ENCODE measurements at places on chromosomes 7 and 10. TPM values are rescaled to one million over a fixed set of nuclear protein-coding genes. Genes with fewer than 3 reads are reported as not detected.

DNA sequence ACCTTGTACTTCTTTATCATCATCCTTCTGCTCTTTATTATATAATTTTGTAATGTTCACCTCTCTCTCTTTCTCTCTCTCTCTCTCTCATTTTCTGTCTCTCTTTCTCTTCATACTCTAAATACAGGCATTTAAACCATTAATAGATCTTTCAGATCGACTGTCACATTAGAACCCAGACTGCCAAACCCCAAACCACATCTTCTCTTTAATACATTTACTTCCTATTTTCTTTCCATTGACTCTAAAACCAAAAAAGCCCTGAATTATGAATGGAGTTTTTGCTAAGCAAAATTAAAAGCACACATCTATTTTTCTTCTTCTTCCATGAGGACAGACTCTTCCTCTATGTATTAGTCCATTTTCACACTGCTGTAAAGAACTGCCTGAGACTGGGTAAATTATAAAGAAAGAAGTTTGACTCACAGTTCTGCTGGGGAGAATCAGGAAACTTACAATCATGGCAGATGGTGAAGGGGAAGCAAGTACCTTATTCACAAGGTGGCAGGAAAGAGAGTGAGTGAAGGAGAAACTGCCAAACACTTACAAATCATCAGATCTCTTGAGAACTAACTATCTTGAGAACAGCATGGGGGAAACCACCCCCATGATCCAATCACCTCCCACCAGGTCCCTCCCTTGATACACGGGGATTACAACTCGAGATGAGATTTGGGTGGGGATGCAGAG, 272.7 kb upstream of the MGMT start:
- no peak for DNase-seq

DNA sequence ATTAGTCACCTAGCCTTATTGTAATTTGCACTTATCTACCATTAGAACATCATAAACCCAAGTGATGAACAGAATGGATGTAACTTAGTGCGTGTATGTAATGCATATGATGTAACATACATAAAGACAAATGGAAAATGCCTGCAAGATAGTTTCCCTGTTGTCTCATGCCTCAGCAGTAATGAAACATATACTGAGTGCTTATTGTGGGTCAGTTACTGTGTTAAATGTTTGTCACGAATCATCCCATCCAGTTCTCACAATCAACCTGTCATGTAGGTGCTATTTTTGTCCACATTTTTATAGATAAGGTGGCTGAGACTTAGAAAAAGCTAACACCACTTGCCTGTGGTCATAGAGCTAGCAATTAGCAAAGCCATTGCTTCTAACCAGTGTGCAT, 350.8 kb downstream of the AUTS2 start:
- no peak for DNase-seq

AIMP2 gene
- polyA plus RNA-seq = 73.8 TPM

DNA sequence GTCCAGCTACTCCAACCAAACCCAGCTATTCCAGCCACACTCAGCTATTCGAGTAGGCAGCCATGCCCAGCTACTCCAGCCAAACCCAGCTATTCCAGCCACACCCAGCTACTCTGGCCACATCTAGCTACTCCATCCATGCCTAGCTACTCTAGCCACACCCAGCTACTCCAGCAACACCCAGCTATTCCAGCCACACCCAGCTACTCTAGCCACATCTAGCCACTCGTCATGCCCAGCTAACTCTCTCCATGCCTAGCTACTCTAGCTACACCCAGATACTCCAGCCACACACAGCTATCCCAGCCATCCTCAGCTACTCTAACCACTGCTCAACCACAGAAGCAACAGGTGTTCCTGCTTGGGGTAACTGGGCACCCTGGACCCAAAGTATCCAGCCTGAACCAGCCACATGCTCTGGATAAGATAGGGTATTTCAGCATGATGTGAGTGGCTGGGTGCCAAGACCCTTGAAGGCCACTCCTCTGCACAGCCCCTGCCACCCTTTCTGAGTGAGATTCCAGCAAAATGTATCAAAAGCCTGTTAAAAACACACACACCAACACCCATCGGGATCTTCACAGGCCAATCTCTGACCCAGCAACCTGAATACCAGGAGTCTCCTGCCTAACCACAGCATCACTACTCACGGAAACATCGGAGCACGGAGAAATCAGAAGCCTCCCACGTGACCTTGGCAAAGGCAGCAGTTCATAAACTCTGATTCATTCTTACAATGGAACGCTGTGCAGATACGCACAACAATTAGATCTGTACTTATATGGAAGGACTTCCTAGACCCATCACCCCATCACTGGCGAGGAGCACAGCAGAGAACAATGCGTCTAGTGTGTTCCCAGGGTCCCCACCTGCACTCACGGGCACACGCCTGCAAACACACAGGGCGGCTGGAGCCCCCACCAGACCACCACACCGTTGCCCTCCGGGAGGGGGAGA, 51.8 kb upstream of the DNAAF5 start:
- no peak for DNase-seq

- DNase-seq = no peak
These were observed 168.6 kb upstream of the CSTF2T start for GRCh38 chr10:51867956-51868355.

- DNase-seq = no peak
These were observed 376.1 kb upstream of the CHRM2 start for GRCh38 chr7:136492366-136492765.

GRCh38 chr7:2231992-2232765, 566 bp downstream of the MAD1L1 start:
- no peak for DNase-seq

DNA sequence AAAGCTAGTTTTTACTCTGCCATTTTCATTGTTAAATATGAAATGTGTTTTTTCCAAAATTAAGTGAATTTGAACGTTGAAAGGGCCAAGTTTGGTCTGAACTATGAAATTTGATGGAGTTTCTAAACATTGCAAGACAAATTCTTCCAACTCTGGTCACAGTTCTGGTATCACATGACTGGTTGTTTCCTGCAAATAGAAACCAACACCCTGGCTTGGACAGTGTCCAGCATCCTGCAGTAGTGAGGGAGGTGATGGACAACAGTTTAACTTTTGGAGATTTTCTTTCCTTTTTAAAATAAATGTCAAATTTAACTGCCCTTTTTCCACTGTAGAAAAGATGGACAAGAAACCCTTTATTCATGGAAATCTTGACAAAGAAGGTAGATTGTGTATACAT, 54.8 kb upstream of the AGBL3 start:
- peak; percentile 68 for DNase-seq

CYP26C1 gene
- polyA plus RNA-seq = not detected

GHITM gene
- polyA plus RNA-seq = 342 TPM

DNA sequence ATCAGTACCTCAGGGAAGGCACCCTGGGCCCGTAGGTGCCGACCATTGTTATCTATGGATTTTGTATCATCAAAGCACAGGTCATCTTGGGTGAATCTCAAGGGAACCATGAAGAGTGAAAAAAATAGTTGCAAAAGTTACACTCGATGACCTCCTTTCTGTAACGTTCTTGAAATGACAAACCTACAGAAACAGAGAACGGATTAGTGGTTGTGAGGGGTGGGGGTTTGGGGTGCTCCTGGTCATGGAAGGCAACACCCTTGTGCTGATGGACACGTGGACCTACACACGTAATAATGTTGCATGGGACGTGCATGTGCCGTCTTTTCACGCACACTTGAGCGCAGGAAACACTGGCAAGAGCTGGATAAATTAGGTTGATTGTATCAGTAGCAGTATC, 655.9 kb downstream of the SDK1 start:
- no peak for DNase-seq

- no peak for DNase-seq
These were observed 47.5 kb upstream of the KIF5B start for GRCh38 chr10:32103721-32104120.

STYXL1 gene
- polyA plus RNA-seq = 53.9 TPM

- no peak for DNase-seq
These were observed 127.3 kb downstream of the FAM204A start for GRCh38 chr10:118214776-118215175.

AKR1D1 gene
- not detected for polyA plus RNA-seq

- no peak for DNase-seq
These were observed 694.5 kb upstream of the PCDH15 start for GRCh38 chr10:55495555-55495954.

- DNase-seq = no peak
These were observed 54.5 kb downstream of the JAKMIP3 start for GRCh38 chr10:132120200-132120599.

BTBD16 gene
- 0.29 TPM for polyA plus RNA-seq

GRCh38 chr10:71134732-71135211, 77.6 kb upstream of the UNC5B start:
- DNase-seq = no peak

- DNase-seq = no peak
These were observed 104.2 kb upstream of the VWC2 start for GRCh38 chr7:49669285-49669684.

DNA sequence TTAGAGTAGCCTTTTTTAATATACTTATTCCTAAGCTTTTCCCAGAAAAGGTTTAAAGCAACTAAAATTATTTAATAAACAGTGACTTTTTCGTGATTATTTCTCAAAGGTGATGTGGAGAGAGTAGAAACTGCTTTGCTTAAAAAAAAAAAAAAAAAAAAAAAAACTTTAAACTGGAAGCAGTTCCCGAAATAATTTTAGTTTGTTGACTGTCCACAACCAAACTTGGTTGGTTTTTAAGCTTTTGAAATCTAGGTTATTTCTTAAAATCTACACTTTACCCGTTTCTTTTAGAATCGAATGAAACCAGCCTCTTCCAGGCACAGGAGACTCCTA, 7.3 kb downstream of the SKAP2 start:
- DNase-seq = no peak

MYO3A gene
- polyA plus RNA-seq = not detected

DNA sequence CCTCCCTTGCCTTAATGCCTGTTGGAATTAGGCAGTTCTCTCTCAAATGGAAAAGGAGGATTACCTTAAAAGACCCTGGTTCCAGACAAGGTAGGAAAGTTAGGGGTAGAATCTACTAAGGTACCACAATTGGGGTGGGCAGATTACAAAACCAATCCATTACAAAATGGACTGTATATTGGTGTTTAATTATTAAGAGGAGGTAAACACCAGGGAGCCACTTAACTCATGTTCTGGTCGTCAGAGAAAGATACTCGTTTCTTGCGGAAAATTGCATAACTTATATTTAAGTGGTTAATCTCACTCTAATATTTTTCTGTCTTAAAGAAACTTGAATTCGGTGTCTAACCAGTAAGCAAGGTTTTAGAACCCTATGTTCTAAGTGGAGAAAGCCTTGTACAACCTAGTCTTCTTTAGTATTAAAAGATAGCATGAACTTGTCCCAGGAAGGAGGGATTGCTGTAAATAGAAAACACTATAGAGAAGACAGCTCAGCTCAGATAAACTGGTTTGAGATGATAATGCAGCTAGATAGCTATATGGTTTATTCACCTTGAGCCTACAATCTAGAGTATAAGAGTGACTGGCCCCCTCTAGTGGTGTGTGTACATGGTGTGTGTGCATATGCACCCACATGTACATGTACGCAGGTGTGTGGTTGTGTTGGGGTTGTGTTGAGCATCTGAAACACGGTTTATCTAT, 58.0 kb upstream of the STRIP2 start:
- DNase-seq = peak; percentile 10

DNA sequence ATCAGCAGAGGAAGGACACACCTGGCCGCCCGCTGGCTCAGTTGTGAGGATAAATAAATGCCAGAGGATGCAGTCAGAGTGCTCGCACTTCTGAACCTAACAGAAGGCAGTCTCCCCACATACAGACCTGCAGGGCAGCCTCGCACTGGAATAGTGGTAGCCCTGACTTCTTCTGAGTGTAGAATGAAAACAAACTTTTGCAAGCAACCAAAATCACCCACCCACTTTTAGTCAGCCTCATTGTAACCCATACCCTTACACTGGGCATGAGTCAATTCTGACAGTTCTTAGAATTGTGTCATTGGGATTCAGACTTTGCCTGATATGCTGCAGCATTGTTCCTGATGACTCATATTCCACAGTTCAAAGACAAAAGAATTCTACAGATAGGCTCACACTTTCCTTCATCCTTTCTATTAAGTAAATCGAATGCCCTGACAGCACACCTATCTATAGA, 167.0 kb upstream of the CDK1 start:
- no peak for DNase-seq

- DNase-seq = no peak
These were observed 281.6 kb upstream of the ZMIZ1 start for GRCh38 chr10:78787125-78787524.

- DNase-seq = no peak
These were observed 2.6 kb downstream of the CPED1 start for GRCh38 chr7:120991161-120991560.

- DNase-seq = no peak
These were observed 87.1 kb downstream of the FZD1 start for GRCh38 chr7:91351374-91351773.

DNA sequence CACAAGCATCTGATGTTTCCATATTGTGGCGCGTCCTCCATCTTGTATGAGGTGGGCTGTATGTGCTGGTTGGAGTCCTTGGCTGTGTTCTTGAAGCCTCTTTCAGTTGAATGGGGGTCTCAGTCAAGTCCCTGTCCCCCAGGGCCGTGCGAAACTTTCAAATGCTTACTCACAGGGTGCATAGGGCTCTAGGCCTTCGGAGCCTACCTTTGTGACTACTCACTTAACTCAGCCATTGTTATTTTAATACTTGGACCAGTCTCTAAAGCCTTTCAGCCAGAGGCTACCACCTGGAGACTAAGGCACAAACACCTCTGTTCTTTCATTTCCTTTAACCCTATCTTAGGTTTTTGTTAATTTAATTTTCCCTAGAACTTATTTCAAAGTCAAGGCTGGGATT, 785.9 kb downstream of the GATA3 start:
- DNase-seq = no peak

GRCh38 chr7:134925766-134926165, 60.5 kb upstream of the AGBL3 start:
- no peak for DNase-seq

DNA sequence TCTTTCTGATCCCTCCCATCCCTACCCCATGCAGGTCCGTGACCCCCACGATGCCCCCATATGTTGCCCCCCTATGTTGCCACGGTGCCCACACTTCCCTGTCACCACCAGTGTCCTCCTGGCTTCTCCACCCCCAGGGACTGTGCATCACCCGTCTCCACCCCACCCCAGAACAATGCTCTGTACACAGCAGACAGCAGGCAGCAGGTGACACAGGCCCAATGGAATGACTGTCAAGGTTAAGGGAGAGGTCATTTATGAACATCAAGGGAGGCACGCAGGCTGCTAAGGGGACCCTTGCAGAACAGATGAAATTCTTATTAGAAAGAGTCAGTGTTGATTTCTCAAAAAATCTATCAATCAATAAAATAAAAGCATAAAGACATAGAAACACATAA, 71.5 kb downstream of the PARP12 start:
- DNase-seq = no peak

AP3M1 gene
- 6.6 TPM for polyA plus RNA-seq

DNA sequence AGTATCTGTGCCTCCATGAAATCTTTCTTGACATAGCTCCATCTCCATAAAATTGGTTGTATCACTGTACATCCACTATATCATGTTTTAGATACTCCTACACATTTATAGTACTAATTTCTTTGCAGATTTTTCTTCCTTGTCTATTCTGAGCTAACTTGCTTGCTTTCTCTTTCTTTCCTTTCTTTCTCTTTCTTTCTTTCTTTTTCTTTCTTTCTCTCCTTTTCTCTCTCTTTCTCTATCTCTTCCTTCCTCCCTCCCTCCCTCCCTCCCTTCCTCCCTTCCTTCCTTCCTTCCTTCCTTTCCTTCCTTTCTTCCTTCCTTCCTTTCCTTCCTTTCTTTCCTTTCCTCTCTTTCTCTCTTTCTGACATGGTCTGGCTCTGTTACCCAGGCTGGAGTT, 23.7 kb downstream of the TASOR2 start:
- DNase-seq = no peak

HTR7 gene
- polyA plus RNA-seq = 0.12 TPM

GRCh38 chr7:32582036-32582435, 86.7 kb downstream of the AVL9 start:
- no peak for DNase-seq
